Stimulated activated CD4-positive, alpha-beta T cell treated with anti-CD3 and anti-CD28 coated beads, Interleukin-4, amount 100 ng/mL, for 4 hours (primary cell): ENCODE measurements at places on chromosomes 5 and 9.

- DNase-seq: no peak
Observed at GRCh38 chr5:108145351-108145750, 236.5 kb downstream of the FBXL17 start.

- DNase-seq: peak; percentile 61
Observed at GRCh38 chr9:127199001-127199791, 65.4 kb upstream of the GARNL3 start.

GRCh38 chr9:111676116-111676515 lies 14.7 kb downstream of the GNG10 start:
- DNase-seq: no peak

DNA sequence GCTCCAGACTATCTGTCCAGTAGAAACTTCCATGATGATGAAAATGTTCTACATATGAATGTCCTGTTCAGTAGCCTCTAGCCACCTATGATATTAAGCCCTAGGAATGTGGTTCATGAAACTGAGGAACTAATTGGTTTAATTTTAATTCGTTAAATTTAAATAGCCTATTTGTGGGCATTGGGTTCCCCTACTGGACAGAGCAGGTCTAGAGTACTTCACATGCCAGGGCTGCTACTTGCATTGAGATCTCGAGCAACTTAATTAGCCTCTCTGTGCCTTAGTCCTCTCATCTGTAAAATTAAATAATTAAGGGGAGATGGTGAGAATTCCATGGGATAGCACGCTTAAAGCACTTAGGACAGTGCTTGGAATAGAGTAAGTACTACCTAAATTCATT lies 160.0 kb downstream of the PAPPA start:
- no peak for DNase-seq

DNA sequence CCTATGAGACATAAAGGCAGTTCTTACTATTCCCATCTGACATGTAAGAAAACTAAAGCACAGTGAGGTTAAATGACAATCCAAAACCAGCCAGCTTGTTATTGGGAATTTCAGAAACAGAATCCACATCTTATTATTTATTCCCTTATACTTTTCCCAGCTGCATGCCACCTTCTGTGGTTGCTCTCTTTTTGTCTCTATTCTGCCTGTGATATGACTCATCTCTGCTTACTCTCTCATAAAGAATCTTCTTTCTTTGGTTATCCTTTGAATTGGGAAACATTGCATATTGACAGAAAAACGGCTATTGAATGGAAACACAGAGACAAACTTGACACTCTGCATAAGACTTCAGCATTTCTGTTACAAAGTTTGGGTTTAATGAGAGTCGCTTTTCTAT lies 183.2 kb downstream of the TLR4 start:
- no peak for DNase-seq

- no peak for DNase-seq
Observed at GRCh38 chr5:113578091-113578490, 64.6 kb downstream of the YTHDC2 start.

DNA sequence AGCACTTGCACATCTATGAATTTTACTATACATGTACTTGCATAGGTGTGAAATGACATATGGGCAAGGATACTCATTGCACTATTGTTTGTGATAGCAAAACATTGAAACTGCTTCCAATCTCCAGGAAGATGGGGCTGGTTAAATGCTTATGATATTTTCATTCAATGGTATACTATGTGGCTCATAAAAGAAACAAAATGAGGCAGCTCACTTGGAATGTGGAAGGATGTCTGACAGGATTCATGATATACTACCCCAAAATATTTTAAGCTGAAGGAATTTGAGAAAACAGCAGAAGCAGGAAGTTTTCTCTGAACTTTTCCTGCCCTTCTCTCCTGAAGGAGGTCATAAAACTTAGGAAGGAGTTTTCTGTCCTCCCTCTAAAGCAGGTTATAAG lies 99.6 kb upstream of the CAST start:
- no peak for DNase-seq

DNA sequence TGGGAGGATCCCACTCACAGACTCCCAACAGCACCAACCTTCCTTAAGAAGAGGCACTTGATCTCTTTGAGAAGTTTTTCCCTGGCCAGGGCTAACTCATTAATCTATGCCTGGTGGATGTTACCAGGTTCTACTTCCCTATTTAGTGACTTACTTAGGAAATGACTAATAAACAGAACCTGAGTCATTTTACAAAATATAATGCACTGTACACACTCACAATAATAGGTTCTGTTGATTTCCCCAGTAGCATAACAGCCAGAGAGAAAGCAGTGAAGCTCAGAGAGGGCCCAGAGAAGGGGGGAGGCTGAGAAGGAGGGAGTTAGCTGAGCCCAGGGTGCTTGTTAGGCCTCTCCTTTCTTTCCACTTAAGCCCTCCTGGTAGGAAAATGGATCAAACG lies 27.1 kb downstream of the FRMD3 start:
- no peak for DNase-seq

DNA sequence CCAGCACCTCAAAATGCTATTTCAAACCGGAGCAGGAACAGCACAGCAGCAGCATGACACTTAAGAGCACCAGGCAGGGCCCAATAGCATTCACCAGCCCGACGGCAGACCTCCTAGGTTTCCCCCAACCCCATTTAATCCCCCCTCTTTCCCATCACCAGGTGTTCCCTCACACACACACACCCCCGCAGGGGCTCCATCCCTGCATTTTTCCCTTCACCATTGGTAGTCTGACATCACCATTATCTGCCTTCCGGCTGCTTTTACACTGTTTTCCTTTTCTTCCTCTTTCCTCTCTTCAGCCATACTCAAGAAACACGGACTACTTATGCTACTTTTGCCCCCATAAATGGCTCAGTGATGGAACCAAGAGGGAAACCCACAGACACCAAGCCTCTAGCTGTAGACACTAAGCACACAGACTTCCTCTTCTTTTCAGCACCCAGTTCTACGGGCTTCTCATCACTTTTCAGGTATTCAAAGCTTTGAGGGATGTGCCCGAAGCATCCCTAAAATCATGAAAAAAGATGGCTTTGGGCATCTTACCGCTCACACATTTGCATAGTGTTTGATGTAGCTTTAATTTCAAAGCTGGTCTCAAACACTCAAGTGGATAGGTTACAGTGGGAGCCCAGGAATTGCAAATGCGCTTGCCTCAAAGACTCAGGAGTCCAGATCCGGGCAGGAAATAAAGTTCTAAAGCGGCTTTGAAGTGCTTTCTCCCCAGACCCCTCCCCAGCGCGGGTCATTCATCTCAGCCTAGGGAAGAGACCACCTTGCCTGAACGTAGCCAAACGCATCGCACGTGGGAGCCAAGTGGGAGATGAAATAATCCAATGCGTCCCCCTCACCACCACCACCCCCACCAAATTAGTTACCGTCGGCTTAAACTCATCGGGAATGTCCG lies 141.5 kb downstream of the TSSK1B start:
- no peak for DNase-seq

DNA sequence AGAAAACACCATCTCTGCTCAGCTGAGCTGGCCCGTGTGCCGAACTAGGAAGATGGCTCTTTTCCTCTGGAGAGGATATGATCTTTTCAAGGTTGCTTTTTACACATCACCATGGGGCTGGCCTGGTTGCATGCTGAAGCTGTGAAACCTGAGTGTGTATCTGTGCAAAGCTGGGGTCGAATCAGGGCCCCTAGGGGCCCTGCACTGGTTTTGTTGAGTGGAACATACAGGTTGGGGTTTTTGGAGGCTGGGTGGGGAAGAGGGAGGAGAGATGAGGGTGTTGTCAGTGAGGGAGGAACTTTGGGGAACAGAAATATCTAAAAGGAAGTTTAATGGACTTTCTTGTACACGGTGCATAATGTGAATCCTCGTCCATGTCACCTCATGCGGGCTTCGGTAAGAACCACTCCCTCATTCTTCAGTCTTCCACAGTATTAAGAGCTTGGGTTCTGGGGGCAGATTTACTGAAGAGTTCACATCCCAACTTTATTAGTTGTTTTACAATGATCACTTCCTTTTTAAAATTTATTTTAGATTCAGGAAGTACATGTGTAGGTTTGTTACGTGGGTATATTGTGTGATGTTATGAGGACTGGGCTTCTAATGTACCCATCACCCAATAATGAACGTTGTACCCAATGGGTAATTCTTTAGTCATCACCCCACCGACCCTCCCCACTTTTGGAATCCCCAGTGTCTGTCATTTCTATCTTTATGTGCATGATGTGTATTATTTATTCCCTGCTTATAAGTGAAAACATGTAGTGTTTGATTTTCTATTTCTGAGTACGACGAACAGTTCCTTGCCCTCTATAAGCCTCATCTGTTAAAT lies 238.2 kb downstream of the NR3C1 start:
- no peak for DNase-seq

DNA sequence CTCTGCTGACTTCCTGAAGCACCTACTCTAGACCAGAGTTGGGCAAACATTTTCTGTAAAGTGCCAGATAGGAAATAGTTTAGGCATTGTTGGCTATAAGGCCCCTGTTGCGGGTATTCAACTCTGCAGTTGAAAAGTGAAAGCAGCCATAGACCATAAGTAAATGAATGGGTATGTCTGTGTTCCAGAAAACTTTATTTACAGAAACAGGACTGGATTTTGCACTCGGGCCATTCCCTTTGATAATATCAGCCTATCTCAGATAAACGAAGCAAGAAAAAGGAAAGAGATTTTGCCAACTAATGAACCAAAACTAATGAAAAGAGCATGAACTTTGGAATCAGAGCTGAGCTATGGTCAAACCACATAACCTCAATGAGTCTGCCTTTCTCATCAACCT lies 184.4 kb downstream of the SAXO1 start:
- no peak for DNase-seq

GRCh38 chr9:78236551-78236910 lies 656 bp downstream of the CEP78 start:
- DNase-seq: no peak

GRCh38 chr5:115068239-115069086 lies 101.2 kb downstream of the TRIM36 start:
- no peak for DNase-seq

GRCh38 chr5:176410486-176411180 lies 5.7 kb downstream of the CLTB start:
- no peak for DNase-seq

- no peak for DNase-seq
Observed at GRCh38 chr5:57613741-57614140, 131.1 kb upstream of the ACTBL2 start.

DNA sequence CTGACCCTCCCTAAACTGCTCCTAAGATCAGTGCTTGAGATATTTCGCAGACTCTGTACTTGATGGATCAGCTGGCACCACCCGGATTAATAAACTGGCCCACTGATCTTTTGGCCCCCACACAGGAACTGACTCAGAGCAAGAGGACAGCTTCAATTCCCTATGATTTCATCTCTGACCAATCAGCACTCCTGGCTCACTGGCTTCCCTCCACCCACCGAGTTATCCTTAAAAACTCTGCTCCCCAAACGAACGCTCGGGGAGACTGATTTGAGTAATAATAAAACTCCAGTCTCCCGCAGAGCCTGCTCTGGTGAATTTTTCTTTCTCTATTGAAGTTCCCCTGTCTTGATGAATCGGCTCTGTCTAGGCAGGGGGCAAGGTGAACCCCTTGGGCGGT lies 36.5 kb upstream of the CD180 start:
- DNase-seq: no peak

- no peak for DNase-seq
Observed at GRCh38 chr9:15300218-15300617, 6.8 kb downstream of the TTC39B start.

- no peak for DNase-seq
Observed at GRCh38 chr9:86598411-86599239, 244.4 kb upstream of the TUT7 start.

GRCh38 chr9:71509054-71509453 lies 259.3 kb downstream of the CEMIP2 start:
- no peak for DNase-seq

- DNase-seq: no peak
Observed at GRCh38 chr5:177430140-177430951, 3.9 kb downstream of the GRK6 start.

- DNase-seq: no peak
Observed at GRCh38 chr9:103942200-103942599, 151.9 kb upstream of the SMC2 start.

GRCh38 chr5:180792287-180792964 lies 10.2 kb downstream of the MGAT1 start:
- DNase-seq: no peak

GRCh38 chr9:78064075-78064474 lies 32.5 kb upstream of the GNAQ start:
- DNase-seq: no peak

- no peak for DNase-seq
Observed at GRCh38 chr5:65721050-65721719, 724 bp downstream of the SGTB start.

DNA sequence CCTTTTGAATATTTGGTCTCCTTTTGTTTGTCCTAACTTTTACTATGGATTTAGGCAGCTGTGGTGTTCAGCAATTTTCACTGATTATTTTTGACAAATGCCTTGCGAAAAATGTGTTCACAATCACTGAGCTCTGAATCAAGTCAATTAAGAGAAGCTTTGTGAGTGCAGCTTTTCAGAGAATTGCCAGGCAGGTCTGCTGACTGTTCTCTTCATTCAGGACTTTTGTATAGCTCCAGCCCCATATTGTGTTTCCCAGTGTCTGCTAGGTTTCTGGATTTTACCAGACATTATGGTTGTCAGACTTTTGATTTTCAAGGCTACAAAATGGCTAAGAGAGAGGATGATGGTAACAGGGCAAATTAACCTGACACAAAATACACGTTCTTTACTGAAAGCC lies 1055.9 kb downstream of the CDH18 start:
- no peak for DNase-seq

- no peak for DNase-seq
Observed at GRCh38 chr5:88675708-88676636, 207.0 kb downstream of the MEF2C start.
